ENCODE measurements at places on chromosomes 7 and 10.
A peak's percentile ranks its signal among the peaks of the same experiment; 100 is the strongest.

- DNase-seq, result no peak
Measured at GRCh38 chr7:83796760-83797159, 147.8 kb upstream of the SEMA3E start.

- peak; percentile 51 for DNase-seq
Measured at GRCh38 chr10:105950410-105950809, 1214.1 kb downstream of the SORCS1 start.

DNA sequence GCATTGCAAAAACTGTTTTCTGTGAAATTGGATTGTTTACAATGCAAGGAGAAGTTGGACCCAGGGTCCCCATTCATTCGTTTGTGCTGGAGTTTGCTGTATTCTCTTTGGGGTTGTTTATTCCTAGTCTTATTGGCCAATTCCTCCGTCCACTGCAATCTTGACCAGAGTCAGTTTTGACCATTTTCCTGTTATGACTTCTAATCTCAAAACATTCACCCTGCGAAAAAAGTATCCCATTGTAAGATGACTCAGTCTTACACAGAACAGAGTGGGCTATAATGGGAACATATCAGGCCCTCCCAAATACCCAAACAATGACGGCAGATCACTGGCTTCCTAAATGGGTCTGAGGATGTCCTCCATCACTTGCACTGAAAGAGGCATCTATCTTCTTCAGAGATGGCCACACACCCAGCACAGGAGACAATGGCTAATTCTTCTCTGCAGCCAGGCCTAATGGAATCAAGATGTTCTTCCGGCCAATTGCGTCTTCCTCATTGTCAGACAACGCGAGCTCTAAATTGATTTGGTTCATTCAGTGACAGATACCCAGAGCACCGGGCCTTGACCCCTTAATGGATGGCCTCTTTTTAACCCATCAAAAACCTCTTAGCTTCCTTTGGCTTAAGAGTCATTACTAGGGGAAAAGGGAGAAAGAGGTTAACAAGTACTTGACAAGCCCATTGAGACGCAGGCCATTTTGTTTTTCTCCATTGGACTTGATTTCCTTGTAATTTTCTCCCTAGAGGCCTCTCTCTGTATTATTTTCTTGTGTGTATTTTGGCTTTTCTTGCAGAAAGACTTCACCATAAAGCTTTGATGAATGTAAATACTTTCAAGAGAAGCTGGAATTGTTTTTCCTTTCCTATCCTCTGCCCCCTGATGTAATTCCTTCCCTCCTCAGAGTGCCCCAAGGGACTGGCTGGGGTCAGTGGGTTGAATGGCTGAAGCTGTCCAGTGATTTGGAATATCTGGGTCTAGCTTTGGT, 129.6 kb downstream of the PRPF18 start:
- peak; percentile 99 for DNase-seq

- no peak for DNase-seq
Measured at GRCh38 chr10:131775433-131775832, 125.4 kb upstream of the PPP2R2D start.

GRCh38 chr7:28739128-28739527, 219.0 kb downstream of the TRIL start:
- no peak for DNase-seq

- DNase-seq, result peak; percentile 48
Measured at GRCh38 chr10:51743146-51743545, 43.8 kb upstream of the CSTF2T start.

DNA sequence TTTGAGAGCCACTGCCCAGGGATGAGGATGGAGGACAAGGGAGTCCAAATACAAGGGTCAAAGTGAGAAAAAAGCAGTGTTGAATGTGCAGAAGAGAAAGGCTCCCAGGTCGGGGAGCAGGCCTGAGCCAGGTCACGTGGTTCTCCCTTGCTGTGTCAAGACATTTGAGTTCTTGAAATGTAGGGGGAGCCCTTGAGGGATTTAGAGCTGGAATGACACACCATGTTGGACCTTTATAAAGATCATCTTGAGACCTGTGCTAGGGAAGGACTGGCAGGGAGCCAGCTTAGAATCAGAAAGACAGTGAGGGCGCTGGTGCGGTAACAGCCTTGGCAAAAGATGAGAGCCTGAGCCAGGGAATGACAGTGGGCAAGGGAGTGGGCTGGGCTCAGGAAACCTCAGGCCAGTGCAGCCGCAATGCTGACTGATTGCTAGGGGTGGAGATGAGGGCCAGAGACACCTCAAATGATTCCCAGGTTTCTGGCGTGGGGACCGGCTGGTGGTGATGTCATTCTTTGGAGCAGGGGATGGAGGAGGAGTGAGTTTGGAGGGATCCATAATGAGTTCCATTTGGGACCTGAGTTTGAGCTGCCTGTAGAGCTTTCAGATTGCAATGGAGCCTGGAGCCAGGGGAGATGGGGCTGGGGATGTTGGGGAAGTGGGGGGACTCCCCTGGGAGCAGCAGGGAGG, 120.1 kb downstream of the PTPN20 start:
- DNase-seq, result peak; percentile 53

DNA sequence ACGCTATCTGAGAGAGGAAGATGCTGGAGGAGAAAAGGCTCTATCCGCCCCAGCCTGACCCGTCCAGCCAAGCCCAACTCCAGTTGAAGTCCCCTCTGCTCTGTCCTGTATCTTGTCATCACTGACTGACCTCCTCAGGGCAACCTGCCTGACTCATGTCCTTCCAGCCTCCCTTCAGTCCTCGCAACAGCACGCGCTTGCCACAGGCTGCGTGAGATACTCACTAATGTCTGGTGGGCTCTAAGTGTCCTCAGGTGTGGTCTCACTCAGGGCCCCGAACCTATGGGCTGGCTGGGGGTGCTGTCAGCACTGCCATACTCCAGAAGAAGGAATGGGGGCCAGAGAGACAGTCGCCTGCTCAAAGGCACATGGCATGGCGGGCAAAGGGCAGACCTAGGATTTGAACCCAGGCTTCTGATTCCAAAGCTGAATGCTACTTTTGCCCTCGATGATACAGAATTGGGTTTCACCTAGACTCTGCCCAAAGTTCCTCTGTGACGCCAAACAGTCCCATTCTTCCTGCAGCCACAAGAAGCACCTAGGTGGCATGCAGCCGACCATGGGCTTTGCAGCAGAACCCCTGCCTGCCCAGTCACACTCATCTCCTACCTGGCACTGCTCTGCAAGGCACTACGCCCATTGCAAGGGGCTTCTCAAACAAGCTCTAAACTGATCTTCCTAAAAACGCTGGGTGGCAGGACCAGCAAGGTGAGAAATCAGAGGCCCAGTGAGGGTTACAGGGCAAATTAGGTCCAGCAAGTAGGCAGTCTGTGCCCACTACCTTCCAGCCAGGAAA, 8.5 kb downstream of the FAM53B start:
- DNase-seq, result no peak

DNA sequence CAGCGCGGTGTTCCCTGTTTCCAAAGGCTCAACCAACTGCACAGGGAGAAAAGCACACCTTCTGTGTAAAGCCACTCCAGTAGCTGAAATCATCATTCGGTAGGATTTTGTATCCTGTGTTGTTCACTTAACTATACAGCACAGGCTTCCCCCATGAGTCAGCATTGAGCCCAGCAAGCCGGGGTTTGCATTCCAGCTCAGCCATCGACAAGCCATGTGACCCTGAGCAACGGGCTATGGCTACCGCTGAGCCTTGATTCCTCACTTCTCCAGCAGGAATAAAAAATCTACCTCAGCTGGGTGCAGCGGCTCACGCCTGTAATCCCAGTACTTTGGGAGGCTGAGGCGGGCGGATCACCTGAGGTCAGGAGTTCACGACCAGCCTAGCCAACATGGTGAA, 44.1 kb upstream of the ATP6V0A4 start:
- DNase-seq, result peak; percentile 23

- DNase-seq, result no peak
Measured at GRCh38 chr10:25842146-25842545, 91.9 kb upstream of the MYO3A start.

- no peak for DNase-seq
Measured at GRCh38 chr7:28479507-28479947, 67.2 kb downstream of the CREB5 start.

DNA sequence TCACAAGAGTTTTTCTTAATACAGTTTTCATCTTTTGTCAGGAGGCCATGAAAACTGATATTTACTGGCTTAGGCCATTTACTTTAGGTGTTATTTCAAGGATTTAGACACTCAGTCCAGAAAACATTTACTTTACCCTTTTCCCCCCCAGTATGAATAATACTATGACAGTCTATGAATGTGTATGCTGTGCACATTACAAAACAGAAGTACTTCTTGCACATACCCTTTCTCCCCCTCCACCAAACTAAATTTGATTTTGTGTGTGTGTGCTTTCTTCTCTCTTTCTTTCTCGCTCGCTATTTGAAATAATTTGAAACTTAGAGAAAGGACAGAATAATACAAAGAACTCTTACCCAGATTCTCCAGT, 41.3 kb downstream of the RBM33 start:
- DNase-seq, result no peak
